ENCODE measurements at places on chromosomes 1 and 21. TPM values are rescaled to one million over a fixed set of nuclear protein-coding genes. Genes with fewer than 3 reads are reported as not detected.

The LYPD8 gene
- not detected for total RNA-seq

GRCh38 chr1:118039170-118039569 lies 109.6 kb downstream of the WDR3 start:
- DNase-seq = no peak

DNA sequence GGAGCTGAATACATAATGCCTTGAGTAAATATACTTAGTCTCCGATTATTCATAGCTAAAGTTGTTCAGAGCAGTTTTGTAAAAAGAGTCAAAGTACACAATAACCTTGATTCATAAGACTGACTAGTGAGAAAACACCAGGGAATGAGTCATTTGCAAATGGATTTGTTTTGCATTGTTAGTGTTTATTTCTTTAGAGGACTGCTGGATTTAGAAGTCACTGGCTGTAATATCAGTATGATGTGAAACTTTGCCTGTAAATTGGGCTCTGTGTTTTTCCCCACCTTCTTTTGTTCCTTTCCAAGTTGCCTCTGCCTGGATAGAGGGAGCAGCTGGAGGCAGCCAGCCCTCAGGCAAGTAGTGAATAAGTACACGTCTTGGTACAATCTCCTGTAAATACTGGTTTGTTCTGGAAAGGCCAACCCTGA lies 474.7 kb downstream of the NUF2 start:
- DNase-seq = no peak

DNA sequence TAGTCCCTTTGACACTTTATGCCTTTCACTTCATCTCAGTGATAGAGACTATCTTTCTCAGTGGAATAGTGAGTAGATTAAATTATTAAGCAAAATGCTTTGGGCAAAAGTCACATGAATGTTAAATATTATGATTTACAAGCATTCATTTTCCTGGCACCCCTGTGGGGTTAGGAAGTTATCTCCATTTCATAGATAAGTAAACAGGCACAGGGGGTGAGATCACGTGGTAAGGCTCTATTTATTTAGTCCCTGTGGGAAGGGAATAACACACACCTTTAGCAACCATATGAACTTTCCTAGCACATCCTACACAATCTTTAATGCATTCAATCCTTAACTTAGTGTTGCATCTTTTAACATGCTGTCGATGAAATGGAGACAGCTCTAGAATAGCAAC lies 12.3 kb downstream of the PSMB2 start:
- DNase-seq = no peak

DNA sequence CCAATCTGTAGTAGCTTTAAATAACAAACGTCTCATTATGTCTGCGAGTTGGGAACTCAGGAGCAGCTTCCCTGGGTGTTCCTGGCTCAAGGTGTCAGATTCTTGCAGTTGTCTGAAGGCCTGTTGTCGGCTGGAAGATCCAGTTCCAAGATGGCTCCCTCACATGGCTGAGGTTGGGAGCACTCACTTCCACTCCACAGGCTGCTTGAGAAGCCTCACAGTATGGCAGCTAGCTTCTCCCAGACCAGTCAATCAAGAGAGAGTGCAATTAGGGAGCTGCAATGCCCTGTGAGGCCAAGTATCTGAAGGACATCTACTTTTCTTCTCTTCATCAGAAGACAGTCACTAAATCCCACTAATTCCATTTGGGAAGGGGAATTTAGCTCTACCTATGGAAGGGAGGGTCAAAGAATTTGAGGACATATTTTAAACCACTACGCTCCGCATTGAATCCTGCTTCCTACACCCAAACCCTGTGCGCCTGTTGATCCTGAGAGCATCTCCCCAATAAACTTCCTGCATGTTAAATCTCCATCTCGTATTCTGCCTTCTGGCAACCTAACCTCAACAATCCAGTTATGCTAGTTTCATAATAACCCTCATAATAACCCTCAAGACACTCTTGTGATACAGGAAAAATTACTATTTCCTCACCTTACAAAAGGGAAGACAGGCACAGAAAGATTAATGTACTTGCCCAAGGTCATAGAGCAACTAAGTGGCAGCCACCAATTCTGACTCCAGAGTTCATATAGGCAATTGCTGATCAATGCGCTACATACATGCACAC lies 3.6 kb upstream of the VPS26C start:
- no peak for DNase-seq

- no peak for DNase-seq
Measured at GRCh38 chr1:159152031-159152430, 19.4 kb upstream of the CADM3 start.

GRCh38 chr21:23316190-23316589 lies 2291.1 kb downstream of the MRPL39 start:
- no peak for DNase-seq

DNA sequence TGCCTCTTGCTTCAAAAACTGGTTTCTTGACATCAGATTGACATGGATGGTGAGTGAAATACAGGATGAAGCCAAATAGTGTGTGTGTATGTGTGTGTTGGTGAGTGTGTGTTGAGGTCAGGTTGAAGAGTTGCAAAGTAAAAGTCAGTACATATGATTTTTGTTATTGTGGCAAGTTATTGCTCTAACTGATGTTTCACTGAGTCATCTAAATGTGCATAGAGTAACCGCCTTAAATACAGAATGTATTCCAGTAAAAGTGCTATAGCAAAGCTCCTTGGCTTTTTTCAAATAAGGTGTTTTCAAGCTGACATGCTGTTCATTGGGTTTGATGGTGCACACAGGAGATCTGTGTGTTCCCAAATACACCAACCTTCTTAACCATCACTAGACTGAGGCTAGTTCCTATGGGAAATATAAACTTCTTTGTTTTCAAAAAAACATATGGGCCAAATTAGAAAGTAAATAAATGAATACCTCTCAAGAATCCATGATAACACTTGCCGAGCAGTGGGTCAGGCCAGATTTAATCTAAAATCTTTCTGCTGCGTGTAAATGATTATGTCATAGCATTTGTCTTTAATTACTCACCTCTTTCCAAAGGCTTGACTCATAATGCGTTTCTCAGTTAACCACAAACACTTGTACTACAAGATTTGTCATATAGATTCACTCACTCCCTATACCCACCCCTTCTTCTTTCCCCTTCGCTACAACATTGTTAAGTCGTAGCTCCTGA lies 151.1 kb downstream of the LYPLAL1 start:
- no peak for DNase-seq
